ENCODE measurements at places on chromosomes 2 and 18.

- DNase-seq = no peak
Measured at GRCh38 chr2:38835015-38835601, 40.6 kb downstream of the DHX57 start.

- no peak for DNase-seq
Measured at GRCh38 chr2:80293039-80293438, 11.5 kb downstream of the LRRTM1 start.

GRCh38 chr2:82811946-82812345, 1647.1 kb downstream of the SUCLG1 start:
- no peak for DNase-seq

DNA sequence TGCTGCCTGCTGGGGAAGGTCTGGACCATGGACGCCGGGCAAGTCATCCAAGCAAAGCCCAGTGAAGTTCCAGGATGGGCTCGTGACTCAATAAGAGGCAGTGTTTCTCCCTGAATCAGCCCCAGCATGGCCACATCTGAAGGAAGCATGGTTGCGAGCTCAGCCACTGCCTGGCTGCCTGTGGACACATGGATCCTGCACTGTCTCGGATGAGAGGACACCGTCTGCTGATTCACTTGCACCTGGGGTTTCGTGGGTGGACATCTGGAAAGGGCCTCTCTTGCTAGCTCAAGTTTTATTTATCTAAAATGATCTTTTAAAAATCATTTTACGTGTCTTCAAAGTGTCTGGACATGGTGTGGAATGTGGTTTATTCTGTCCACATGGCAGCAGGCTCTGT, 224.8 kb upstream of the FN1 start:
- DNase-seq = no peak

DNA sequence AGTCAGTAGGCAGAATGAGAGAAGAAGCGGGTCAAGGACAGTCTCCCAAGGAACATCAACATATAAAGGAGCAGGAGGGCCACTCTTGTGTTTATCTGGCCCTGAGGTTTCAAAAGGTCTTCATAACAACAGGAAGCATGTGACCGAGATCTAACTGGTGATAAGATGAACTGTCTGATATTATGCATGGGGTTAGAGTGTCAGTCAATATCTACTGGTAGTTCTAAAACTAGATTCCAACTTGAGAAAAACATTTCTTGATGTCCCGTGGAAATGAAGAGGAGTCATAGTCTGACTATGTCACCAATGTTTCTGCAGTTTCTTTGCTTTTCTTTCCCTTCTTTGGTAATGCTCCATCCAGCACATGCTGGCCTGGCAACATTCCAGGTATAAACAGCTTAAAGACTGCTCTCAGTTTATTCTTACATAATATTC, 77.5 kb upstream of the ITPRID2 start:
- no peak for DNase-seq

- DNase-seq = peak; percentile 28
Measured at GRCh38 chr2:12005886-12006681, 259.7 kb downstream of the LPIN1 start.

DNA sequence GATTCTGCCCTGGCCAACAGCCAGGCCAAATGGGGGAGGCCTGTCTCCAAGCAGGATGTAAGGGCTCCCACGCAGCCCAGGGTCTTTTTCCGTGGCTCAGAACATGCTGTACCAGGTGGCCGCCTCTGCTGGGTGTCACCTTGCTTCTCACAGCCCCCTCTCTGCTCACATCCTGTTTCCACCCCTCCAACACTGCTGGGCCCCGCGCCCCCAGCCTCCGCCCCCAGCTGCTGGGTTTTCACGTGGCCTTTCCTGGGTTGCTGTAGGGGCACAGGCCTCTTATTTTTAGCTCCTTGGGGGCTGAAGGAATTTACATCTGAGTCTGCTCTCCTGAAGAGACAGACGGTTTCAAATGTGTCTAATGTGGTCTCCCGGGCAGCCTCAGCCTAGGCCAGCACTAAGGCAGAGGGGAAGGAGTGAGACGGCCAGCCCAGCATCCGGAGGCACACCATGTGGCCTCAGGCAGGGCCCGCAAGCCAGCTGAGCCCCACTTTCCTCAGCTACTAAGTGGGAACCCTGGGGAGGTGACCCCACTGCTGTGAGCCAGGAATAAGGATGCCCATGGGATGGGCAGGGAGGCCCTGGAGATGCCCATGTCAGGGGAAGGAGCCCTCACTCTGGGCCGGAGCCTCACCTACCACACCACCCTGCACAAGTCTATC, 18.7 kb upstream of the DUSP2 start:
- peak; percentile 55 for DNase-seq

DNA sequence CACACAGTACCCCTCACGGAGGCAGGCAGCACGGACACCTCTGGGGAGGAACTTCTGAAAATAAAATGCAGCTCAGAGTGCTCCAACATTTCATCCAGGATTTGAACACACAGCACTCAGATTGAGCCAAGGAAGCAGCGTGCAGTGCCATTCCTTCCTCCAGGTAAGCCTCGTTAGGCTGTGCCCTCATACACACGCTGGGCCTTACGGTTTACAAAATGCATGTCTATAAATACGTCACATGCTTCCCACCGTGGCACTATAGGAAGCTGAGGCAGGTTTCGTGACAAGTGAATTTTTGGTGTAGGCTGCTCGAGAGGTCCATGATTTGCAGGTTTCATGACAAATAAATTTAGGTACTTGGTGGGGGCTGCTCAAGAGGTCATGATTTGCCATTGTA, 131.2 kb downstream of the MYT1L start:
- no peak for DNase-seq

DNA sequence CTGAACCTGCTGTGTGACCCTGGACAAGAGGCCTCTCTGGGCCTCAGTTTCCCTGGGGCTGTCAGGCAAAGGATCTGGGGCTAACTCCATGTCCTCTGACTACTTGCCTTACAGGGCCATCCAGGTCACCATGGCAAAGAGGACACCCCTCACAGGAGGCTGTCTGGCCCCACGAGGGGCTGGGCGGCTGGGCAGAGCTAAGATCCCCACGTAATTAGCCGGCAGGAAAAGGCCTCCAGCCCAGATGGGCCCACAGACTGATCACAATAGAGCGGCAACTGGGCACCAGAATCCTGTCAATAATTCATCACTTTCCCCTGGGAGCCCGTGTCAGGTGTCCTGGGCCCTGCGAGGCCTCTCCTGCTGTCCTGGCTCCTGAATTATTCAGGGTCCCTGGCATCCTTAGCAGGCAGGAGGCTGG, 44.8 kb upstream of the OTOF start:
- no peak for DNase-seq

GRCh38 chr2:60148716-60149115, 404.7 kb downstream of the BCL11A start:
- DNase-seq = no peak

GRCh38 chr2:233006648-233007047, 6.4 kb downstream of the NGEF start:
- DNase-seq = no peak

GRCh38 chr18:6249788-6250187, 164.9 kb downstream of the L3MBTL4 start:
- no peak for DNase-seq
